ENCODE measurements at places on chromosomes 12 and 14. TPM values are rescaled to one million over a fixed set of nuclear protein-coding genes. Genes with fewer than 3 reads are reported as not detected.

GRCh38 chr14:55120571-55121495 lies 8.2 kb upstream of the LGALS3 start:
- H3K4me1 ChIP-seq = peaks cover 49% of the 10 kb centered on the region
- no peak overlapping the region for H3K4me3 ChIP-seq
- H3K36me3 ChIP-seq = no peaks in the 10 kb centered on the region
- no peaks in the 10 kb centered on the region for H3K27me3 ChIP-seq
- no peak for DNase-seq

- peaks cover 10% of the 10 kb centered on the region for H3K4me1 ChIP-seq
- H3K4me3 ChIP-seq = peak overlapping the region; percentile 11
- H3K36me3 ChIP-seq = no peaks in the 10 kb centered on the region
- DNase-seq = no peak
- H3K27ac ChIP-seq = peak overlapping the region; percentile 76
Measured at GRCh38 chr12:110224379-110225304, 56.4 kb upstream of the ATP2A2 start.

DNA sequence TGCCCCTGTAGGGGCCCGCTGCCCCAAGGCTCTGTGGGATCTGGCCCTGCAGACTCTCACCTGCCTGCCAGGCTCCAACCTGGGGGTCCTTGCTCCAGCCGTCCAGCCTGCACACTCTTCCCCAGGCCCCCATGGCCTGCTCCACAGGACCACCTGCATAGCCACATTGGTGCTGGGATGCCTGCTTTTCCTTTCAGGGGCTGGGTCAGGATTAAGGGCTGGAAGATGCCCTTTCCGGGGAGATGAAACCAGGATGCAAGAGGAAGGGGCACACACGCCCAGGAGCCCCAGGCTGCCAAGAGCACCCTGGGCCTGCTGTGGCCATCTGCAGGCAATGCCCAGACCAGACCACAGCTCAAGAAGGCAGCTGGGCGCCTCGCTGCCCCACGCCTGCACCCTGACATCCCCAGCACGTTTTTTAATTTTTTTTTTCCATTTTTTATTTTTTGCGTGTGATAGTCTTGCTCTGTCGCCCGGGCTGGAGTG lies 15.0 kb downstream of the BAG5 start:
- no peaks in the 10 kb centered on the region for H3K27me3 ChIP-seq
- no peak overlapping the region for H3K27ac ChIP-seq
- H3K4me1 ChIP-seq = peaks cover 69% of the 10 kb centered on the region

GRCh38 chr14:26835979-26836570 lies 238.2 kb upstream of the NOVA1 start:
- no peak overlapping the region for H3K27ac ChIP-seq
- no peak overlapping the region for H3K4me3 ChIP-seq
- no peaks in the 10 kb centered on the region for H3K36me3 ChIP-seq
- H3K27me3 ChIP-seq = no peaks in the 10 kb centered on the region
- H3K4me1 ChIP-seq = no peaks in the 10 kb centered on the region
- no peak for DNase-seq

Gene LRFN5
- not detected for total RNA-seq

DNA sequence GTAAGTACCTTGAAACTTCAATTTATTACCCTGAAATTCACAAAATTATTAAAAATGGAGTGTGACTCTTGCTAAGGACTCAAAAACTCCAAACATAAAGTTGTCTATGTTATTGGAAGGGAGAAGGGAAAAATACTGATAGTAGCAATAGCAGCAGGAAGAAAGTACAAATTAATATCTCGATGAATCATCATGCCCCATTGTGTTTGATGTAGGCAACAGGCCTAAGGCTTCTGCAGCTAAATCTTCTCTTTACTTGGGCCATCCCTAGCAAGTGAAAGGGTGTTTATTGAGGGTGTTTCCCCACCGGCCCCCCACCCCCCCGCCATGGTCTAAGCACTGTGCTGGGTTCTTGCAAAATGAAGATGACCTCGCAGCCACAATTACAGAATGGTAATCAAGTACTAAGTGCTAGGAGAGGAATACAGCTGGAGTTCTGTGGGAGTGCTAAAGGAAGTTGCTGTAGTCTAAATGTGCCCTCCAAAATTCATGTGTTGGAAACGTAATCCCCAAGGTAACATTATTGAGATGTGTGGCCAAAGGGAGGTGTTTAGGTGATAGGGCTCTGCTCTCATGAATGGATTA lies 76.5 kb downstream of the SNAPC1 start:
- H3K4me3 ChIP-seq = no peak overlapping the region
- no peak for DNase-seq
- H3K36me3 ChIP-seq = no peaks in the 10 kb centered on the region

DNA sequence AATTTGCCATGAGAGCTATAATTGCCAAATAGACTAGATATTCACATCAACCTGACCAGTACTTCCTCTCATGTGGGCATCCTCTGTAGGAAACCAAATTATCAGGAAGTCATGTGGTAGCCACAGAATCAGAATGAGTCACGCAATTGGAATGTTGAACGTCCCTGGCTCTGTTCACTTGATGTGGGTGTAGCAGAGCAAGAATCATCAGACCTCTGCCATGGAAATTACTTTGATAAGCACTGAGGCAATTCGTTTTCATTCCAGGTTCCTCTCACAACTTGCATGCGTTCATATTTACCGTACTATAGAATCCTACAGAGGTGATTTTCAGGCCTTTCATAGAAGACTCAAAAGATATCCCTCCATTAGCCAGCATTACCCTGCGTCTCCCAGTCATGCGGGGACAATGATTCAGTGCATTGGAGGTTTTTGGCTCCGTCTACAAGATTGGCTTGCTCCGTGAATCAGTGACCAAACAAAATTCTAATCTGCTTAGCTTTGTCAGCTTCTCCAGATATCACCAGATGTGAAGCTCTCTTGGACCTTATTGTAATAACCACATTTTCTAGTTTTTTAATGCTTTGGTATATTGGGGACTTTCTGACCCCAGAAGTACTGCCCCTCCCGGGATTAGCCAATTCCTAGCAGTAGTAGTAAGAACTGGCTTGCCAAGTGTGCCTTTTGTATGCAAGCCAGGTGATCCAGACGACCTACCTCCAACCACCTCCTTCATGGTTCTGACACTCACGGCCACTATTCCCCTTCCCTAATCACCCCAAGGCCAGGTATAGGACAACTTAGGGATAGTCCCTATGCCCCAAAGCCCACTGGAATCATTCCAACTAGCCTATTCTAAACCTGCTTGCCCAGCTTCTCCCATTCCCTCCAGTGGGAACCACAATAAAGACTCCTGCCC lies 133.4 kb downstream of the KICS2 start:
- no peak overlapping the region for H3K4me3 ChIP-seq
- peaks cover 24% of the 10 kb centered on the region for H3K4me1 ChIP-seq
- no peaks in the 10 kb centered on the region for H3K27me3 ChIP-seq
- H3K27ac ChIP-seq = peak overlapping the region; percentile 82

Gene GPR65
- total RNA-seq = not detected

Gene LIN7A
- 15.6 TPM for total RNA-seq

Gene RDH16
- total RNA-seq = 0.37 TPM

- H3K36me3 ChIP-seq = no peaks in the 10 kb centered on the region
- H3K27ac ChIP-seq = no peak overlapping the region
- peaks cover 8% of the 10 kb centered on the region for H3K4me1 ChIP-seq
- H3K27me3 ChIP-seq = peaks cover 2% of the 10 kb centered on the region
- DNase-seq = no peak
Measured at GRCh38 chr12:38911611-38912010, 6.2 kb upstream of the CPNE8 start.

- peaks cover 9% of the 10 kb centered on the region for H3K4me1 ChIP-seq
- H3K4me3 ChIP-seq = no peak overlapping the region
- no peaks in the 10 kb centered on the region for H3K27me3 ChIP-seq
- no peaks in the 10 kb centered on the region for H3K36me3 ChIP-seq
Measured at GRCh38 chr12:2277492-2278155, 224.8 kb downstream of the CACNA1C start.

Gene KRT79
- not detected for total RNA-seq

Gene KRT73
- total RNA-seq = not detected

- peaks cover 19% of the 10 kb centered on the region for H3K4me1 ChIP-seq
- DNase-seq = peak; percentile 32
- no peaks in the 10 kb centered on the region for H3K27me3 ChIP-seq
- no peak overlapping the region for H3K27ac ChIP-seq
Measured at GRCh38 chr14:74879427-74880182, 2.1 kb upstream of the DLST start.

GRCh38 chr14:26984311-26985177 lies 386.7 kb upstream of the NOVA1 start:
- no peaks in the 10 kb centered on the region for H3K4me1 ChIP-seq
- no peak overlapping the region for H3K4me3 ChIP-seq
- peak; percentile 62 for DNase-seq
- no peaks in the 10 kb centered on the region for H3K36me3 ChIP-seq
- H3K27ac ChIP-seq = no peak overlapping the region
